ENCODE measurements at places on chromosomes 13 and 19.

DNA sequence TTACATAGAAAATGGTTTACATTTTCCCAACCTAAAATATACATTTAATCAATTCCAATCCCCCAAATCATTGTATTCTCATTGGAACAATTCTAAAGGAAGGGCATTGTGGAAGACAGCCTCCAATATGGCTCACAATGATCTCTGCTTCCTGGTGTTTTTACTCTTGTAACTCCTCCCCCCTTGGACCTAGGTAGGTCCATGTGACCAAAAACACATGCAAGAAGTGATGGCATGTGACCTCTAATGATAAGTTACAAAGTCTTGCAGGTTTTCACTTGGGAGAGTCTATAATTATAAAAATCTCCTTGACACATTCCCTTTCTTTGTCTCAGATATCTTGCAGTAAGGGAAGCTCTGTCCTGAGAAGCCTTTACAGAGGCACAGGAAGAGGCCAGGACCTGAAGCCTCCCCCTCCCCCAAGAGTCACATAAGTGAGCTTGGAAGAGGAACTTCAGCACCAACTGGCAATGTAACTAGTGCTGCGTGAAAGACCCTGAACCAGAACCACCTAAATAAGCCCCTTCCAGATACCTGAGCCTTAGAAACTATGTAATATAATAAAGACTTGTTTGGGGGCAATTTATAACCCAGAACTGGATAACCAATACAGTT is 816.2 kb upstream of the ATXN8OS start:
- no peak for DNase-seq

DNA sequence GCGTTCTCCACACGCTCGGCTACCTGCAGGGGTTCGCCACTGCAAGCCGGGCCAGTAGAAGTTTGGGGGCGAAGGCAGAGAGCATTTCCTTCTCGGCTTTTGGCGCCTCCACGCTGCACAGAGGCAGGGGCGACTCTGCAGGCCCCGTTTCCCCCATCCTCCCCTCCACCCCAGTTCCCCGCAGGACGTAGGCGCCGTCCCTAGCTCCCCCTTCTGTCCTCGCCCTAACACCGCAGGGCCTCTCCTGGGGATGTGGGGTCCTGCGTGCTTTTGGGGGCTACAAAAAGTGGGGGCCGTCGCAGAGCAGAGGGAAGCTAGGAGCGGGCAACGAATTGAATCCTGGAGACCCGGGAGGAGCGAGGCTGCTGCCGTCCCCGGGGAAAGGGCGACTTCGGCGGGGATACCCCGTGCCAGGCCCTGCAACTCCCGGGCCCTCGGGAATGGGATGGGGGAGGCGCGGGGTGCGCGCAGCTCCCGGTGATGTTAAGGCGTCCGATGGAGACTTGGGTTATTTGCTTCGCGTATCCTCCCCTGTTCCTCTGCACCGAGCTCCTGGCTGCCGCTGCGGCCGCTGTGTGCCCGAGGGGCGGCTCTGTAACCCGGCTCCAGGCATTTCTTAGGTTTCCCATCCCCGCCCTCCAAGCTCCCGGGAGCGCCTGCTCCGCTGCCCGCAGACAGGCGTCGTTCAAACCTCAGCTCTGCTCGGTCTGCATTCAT is 255.9 kb upstream of the SOX21 start:
- peak; percentile 28 for DNase-seq

GRCh38 chr13:90585392-90585791 is 762.1 kb upstream of the MIR17HG start:
- no peak for DNase-seq

DNA sequence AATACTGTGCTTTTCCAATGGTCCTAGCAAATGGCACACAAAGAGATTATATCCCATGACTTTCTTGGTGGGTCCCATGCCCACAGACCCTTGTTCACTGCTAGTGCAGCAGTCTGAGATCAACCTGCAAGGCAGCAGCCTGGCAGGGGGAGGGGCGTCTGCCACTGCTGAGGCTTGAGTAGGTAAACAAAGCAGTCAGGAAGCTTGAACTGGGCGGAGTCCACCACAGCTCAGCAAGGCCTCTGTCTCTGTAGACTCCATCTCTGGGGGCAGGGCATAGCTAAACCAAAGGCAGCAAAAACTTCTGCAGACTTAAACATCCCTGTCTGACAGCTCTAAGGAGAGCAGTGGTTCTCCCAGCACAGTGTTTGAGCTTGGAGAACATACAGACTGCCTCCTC is 82.9 kb downstream of the ZNF737 start:
- no peak for DNase-seq

DNA sequence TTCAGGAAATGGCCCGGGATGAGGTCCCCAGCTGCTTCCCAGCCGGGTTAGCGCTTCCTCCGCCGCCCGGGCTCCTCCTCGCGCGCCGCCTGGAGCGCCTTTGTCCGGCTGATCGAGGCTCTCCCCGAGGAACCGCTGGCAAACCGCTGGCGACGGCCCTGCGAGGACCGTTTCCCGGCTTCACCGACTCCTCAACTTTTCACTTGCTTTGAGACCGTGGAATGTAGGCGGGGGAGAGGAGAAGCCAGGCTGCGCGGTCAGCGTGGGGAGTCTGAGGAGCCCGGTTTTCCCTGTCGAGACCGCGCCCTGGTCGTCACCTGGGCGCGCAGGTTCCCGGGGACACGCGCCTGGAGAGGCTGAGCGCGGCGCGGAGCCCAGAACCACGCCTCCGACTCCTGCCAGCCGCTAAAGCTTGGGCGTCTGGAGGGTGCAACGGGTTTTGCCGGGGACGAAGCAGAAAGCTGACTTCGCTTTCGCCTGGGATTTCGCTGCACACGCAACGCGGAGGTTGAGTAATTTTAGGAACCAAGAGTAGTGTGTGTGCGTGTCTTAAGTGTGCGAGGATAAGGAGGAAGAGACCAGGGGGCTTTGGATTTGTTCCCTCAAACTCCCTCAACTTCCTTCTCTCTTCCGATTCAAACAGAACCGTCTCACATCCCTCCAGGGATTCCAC is 7.3 kb upstream of the DGKH start:
- peak; percentile 75 for DNase-seq

DNA sequence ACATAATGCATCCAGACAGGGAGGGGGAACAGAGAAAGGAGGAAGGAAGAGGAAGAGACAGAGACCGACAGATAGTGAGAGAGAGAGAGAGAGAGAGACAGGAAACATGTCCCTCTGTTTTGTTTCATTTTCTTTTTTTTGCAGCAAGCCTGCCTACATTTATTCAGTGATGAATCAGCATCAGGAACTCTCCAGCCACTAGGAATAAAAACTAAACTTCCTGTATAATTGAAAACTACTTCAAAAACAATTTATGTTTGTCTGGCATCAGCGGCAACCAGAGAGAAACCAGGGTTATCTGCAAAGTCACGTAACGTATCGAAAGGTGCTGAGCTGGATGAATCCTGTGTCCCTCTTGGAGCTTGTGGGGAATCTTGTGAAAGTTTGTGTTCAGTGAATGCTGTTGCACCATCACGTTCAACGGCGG is 148.6 kb upstream of the SOX21 start:
- DNase-seq: no peak

- no peak for DNase-seq
Measured at GRCh38 chr13:97953376-97953970, at the start of gene IPO5. TSS of gene IPO5 (plus strand) at chr13:97953675. CDS start at chr13:97976697, 23,022 bp downstream.

GRCh38 chr13:110012102-110012739 is 225.8 kb upstream of the IRS2 start:
- no peak for DNase-seq

Data from activated T-cell treated with anti-CD3 and anti-CD28 coated beads, Interleukin-2, amount 50 U/mL, for 24 hours (primary cell).